Aorta (tissue), 5 donors: ENCODE measurements at places on chromosomes 1 and 21. TPM values are rescaled to one million over a fixed set of nuclear protein-coding genes. Genes with fewer than 3 reads are reported as not detected.

- DNase-seq: peak; percentile 59
Measured at GRCh38 chr1:231629132-231629531, 2.5 kb downstream of the DISC1 start.

- no peak for DNase-seq
Measured at GRCh38 chr1:107879346-107879745, 85.6 kb downstream of the VAV3 start.

Gene PRMT6
- 7.7 TPM for total RNA-seq

- no peak for DNase-seq
Measured at GRCh38 chr1:56387071-56387740, 192.2 kb downstream of the PLPP3 start.

- no peak for DNase-seq
Measured at GRCh38 chr1:173117108-173117633, 66.4 kb upstream of the TNFSF18 start.

DNA sequence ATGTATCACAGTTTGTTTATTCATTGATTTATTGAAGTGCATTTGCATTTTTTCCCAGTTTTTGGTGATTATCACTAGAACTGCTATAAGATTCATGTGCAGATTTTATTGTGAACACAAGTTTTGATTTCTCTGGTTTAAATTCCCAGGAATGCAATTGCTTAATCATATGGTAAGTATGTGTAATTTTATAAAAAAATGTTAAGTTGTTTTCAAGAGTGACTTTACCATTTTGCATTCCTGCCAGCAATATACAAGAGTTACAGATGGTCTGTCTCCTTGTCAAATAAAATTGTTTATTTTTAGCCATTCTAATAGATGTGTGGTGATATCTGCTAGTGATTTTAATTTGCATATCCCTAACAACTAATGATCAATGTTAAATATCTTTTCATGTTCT, 127.3 kb upstream of the APP start:
- no peak for DNase-seq

GRCh38 chr1:83900524-83900923, 98.4 kb downstream of the TTLL7 start:
- DNase-seq: no peak

GRCh38 chr1:47763591-47764171, 233.5 kb downstream of the TRABD2B start:
- peak; percentile 73 for DNase-seq

DNA sequence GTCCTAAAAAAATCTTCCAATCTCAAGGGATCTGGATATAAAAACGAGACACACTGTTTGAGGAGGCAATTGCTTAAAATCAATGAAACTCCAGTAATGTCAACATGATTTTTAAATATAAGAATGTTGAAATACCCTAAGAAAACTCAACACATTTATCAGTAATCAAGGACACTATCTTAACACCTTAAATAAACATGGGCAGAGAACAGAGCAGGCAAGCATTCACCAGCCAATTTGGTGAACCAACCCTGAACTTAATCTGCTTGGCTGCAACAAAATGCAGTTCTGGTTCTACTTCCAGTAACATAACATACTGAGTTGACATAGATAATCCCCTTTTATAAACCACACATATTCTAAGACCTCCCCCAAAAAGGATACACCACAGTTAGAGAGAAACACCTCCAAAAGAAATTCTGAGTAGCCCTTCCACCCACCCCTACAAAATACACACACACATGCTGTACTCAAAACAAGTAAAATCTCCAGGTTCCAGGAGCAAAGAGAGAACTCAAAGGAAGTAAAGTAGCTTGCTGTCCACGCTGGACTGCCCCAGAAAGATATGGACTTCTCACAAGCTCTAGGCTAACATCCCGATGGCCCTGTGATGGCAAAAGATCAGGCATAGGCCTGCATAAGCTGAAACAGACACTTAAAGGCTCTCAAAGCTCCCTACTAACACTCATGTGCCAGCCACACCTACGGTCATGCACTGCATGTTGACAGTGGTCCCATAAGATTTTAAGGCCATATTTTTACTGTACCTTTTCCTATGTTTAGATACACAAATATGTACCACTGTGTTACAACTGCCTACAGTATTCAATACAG, 30.5 kb downstream of the TP53BP2 start:
- no peak for DNase-seq

Gene S100A1
- 0.69 TPM for total RNA-seq

- peak; percentile 60 for DNase-seq
Measured at GRCh38 chr21:40049031-40049930, 182.0 kb downstream of the PCP4 start.

DNA sequence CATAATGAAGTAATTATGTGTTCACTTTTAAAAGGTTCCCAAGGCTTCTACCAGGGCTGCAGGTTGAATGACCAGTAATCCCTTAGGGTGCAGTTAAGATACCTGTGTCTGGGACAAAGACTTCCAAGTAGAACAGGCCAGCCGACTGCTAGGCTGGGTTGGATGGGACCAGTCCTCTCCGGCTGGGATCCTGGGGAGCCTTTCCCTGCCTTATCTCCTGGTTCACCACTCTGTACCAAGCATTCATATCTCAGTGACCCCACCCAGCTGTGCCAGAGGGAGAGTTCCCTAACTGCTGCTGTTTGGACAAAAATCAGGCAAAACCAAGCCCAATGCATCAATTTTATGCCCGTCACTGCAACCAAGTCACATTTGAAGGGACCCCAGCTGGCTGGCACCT, 116.2 kb upstream of the ATP1A1 start:
- DNase-seq: no peak

Gene RBM11
- 1.7 TPM for total RNA-seq

DNA sequence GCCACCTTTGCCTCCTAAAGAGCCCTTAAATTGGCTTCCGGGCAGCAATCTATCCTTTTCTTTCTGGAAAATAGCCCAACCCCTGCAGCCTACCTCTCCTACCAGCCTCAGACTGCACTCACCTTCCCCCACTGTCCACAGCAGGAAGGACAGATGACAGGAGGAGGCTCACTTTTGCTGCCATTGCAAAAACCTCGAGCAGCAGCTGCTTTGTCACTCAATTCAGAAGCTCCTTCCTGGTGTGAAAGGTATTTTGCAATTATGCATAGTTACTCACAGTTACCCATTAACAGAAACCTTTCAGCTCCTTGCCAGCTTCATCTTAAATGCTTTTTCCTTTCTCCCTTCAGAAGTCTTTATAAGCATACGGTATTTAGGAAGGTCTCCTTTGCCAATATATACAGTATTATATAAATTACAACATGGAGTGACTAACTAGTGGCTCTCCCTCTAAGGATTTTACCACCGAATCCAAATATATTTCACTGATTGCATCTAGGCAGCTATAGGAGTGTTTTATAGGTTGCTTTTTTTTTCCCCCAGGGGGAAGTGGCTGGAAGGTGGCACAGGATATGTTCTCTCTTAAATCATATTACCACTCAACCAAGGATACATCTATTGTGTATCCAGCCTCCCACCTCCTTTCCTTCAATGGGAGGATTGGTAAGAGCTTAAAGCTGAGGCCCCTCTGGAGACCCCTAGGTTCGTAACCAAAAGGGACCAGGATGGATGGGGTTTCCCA, 142.1 kb upstream of the IPO9 start:
- peak; percentile 19 for DNase-seq

GRCh38 chr1:45375104-45376090, 35.2 kb upstream of the MUTYH start:
- no peak for DNase-seq

DNA sequence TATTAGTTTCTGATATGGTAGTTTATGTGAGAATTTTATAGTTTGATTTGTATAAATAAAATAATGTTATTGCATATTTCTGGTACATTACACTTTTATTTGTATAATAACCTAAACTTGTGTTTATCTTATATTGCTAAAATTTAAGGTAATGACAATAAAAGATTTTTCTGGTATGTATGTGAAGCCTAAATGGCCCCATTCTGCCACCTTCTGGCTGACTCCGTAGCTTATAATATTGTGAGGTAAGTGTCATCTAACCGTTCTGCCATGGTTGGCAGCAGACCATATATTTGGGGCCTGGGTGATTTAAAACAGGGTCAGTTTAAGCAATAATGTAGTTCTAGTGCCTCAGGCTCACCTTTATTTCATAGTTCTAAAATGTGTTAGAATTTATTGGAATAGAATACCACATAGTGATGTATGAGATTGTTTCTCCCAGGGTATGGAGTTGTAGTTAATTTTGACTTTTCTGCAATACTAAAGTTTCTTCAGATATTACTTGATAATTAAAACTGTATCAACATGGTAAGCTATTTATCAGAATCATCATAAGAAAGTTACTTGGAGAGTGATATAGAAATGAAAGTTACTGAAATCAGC, 21.2 kb upstream of the PRKACB start:
- peak; percentile 55 for DNase-seq

Gene F5
- total RNA-seq: 1.4 TPM

DNA sequence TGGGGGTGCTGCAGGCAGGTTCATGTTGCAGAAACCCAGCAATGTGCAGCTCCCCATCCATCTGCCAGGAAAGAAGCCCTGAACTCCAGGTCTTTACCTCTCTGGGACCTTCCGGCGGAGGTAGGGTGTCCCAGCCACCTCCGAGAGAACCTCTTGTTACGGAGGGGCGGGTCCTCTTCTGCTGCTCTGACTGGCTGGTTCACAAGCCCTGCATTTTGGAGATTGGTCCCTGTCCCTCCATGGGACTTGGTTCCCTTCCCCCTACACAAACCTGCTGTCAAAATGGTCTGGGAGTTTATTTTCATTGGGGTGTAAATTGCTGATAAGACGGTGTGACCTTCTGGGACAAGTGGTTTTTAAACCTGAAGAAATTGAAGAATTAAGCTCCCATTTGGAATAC, 8.0 kb upstream of the CELSR2 start:
- no peak for DNase-seq

DNA sequence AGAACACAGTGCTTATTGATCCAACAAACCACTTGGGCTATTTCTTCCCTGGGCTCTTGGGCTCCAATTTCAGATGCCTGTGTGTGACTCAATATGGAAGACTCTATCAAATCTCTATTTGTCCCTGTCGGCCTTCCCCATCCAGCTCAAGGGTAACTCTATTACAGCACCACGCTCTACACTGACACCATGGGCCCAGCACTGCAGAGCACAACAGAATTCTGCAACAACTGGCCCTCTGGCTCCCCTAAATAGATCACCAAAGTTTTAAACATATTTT, 51.7 kb downstream of the CAPZB start:
- peak; percentile 9 for DNase-seq

Gene CNIH3
- total RNA-seq: 2.4 TPM

DNA sequence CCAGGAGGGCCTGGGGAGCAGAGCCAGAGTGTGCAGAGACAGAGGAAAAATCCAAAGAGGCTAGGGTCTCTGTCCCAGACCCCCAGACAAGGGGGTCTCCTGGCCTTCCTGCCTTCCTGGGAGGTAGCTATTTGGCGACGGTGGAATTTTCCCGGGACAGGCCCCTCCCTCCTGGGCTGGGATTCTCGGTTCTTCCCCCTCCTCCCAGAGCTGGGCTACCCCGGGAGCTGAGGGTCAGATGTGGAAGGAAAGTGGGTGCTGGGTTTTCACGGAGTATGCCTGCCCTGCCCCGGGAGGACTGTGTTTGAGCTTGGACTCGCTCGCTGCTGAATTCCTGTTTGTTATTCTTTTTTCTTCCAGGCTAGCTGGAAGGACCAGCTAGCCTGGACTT, 759 bp downstream of the AMPD2 start:
- DNase-seq: peak; percentile 71

DNA sequence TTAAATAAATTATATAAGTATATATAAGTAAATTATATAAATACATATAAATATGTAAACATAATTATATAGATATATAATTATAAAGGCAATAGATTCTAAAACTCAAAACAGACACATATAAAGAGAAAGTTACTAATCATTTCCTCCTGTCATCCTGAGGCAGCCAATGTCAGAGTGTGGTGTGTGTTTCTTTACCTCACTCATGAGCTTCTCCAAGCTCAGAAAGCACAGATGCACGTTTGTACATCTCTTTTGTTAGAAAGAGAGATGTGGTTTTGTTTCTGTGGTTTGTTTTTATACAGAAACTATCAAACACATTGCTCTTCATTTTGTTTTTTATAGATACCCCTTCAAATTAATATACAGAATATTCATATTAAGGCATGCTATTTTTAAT, 594.8 kb downstream of the USP25 start:
- no peak for DNase-seq

DNA sequence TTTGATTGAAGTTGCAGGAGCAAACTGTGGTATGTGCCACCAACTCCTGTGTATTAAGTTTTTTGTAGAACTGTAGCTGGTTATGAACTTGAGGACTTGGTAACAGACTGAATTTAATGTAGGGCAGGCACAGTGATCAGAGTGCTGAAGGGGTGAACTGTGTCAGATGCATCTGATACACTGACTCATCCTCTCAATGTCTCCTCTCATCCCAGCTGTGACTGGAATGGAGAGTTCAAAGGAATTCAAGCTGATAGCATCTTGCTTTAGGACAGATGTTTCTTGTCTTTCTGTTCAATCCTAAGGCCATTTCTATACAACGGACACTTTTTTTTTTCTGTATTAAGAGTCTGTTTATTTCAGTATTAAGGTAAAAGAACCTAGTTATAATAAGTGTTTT, 25.0 kb upstream of the GBP1 start:
- DNase-seq: no peak
